IMR-90 (cell line): ENCODE measurements at places on chromosomes 11 and 22. TPM values are rescaled to one million over a fixed set of nuclear protein-coding genes. Genes with fewer than 3 reads are reported as not detected.

GRCh38 chr11:72840780-72841179 is 26.6 kb downstream of the ATG16L2 start:
- peak; percentile 95 for DNase-seq

GRCh38 chr11:1691026-1691877 is 5.7 kb upstream of the KRTAP5-6 start:
- no peak for DNase-seq

Gene RTN4RL2
- total RNA-seq = not detected in 2 replicates

Gene SLC2A11
- 2.8 and 3.2 TPM in 2 replicates for total RNA-seq

DNA sequence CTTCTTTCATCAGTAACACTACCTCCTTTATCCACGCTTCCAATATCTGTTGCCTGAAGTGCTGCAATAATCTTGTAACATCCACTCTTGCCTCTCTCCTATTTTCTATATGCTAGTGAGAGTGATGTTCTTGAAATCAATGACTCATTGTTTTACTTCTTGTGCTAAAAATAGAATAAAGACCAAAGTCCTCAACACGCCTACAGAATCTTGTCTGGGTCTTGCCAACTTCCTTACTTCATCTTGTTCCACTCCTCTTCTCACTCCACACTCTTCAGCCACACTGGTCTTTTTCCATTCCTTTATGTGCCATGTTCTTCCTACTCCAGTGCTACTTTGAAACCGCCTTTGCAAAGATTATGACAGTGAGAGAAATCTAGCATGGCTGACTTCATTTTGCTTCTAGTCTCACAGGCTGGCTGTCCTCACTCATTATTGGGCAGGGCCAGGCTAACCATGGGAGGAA is 136.4 kb downstream of the CCDC81 start:
- peak; percentile 79 for DNase-seq

GRCh38 chr22:25996669-25997068 is 172.6 kb upstream of the SEZ6L start:
- no peak for DNase-seq

DNA sequence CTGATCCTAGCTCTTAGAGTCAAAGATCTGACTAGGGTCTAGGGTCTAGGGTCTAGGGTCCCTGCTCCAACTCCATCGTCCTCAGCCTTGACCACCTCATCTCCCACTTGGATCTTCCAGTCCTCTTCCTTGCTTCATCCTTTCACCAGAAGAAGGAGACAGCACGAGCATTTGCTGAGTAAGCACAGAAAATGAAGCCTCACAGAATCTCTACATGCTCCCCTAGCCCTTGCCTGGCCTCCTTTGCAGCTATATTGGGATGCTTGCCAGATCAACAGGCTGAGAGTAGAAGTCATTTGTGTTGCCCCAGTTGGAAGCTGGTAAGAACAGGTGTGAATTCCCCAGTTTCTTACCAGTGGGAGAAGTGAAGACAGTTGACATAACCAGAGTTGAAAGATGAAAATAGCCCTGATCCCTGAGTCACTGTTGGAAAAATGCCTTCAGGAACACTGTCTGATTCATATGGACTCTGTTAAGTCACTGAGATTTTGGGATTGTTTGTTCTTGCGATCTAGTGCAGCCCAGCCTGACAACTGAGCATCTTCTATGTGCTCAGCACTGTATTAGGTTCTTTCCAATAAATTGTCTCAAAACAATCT is 552.5 kb downstream of the INSC start:
- DNase-seq = peak; percentile 70

Gene VSIG10L2
- under 0.01 TPM in 1 of 2 replicates, not detected in the other for total RNA-seq

Gene OTOG
- not detected in 2 replicates for total RNA-seq

Gene PHF5A
- total RNA-seq = 50.9 and 76.1 TPM in 2 replicates

Gene ZDHHC13
- 15.1 and 20.0 TPM in 2 replicates for total RNA-seq

DNA sequence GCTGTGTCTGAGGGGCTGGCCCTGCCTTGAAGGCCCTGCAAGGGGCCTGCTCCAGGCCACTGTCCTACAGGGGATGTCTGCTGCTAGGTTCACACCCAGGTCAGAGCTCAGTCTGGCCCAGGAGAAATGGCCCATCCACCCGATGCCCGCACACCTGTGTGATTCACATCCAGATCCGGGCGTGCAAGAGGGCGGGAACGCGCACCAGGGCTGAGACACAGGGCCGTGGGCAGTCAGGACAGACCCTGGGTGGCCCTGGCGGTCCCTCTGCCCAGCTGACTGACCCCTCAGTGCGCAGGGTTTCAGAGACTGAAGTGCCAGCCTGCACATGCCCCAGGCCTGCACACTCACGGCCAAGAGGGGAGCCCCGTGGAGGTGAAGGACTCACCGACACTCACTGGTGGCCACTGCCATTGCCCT is 7.4 kb downstream of the TOLLIP start:
- no peak for DNase-seq

GRCh38 chr11:9138133-9138453 is 46.7 kb upstream of the SCUBE2 start:
- DNase-seq = no peak

Gene NXPE4
- not detected in 2 replicates for total RNA-seq

DNA sequence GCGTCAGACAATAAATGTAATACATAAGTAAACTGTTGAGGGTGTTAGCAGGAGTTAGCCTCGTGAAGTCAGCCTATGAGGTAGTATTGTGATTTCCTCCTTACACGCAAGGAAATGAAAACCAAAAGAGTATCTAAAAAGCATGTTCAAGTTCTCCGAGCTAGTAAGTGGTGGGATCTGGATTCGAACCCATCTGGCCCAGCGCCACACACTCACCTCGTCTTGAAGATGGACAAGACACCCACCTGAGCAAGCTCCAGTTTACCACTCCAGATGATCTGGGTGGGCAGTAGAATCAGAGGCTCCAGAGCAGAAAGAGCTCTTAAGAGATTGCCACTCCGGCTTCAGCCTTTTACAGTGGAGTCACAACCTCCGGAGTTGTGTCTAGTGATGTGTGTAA is 140.3 kb downstream of the PKNOX2 start:
- DNase-seq = no peak

- DNase-seq = no peak
Observed at GRCh38 chr11:32162906-32163305, 72.0 kb downstream of the RCN1 start.

GRCh38 chr11:84130646-84131427 is 844.7 kb upstream of the CCDC90B start:
- no peak for DNase-seq

DNA sequence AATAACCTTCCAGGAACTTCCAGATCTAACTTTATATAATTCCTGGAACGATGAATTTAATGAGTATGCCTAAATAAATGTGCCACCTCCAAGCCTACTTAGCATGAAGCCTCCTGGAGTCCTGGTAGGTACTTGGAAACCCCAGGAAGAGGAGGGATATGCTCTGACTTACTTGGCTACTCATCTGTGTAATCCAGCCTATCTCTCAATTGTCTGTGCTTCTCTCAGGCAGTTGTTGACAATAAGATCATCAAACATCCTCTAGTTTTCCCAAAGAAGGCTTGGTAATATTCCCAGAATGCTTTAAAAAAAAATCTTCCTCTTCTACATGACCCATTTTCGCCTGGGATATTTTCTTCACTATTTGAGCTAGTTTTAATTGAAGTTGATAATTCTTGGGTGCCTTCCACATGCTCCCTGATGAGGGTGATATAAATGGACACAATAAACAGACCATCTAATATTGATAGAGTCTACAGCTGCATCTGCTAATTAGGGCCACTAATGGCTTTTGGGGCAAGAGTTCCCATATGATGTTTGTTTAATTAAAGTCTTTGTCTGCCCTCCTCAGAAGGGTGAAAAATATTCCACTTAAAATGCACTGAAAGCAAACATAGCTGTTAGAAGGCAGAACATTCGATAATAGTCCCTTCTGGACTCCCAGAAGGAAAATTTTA is 75.5 kb upstream of the RAB38 start:
- DNase-seq = no peak

Gene CD6
- total RNA-seq = not detected in 2 replicates

- DNase-seq = peak; percentile 44
Observed at GRCh38 chr22:47151490-47151889, 389.0 kb downstream of the TBC1D22A start.

GRCh38 chr11:73310076-73310475 is 2.0 kb downstream of the ARHGEF17 start:
- DNase-seq = no peak

- DNase-seq = no peak
Observed at GRCh38 chr11:72333661-72334060, 89.7 kb upstream of the PHOX2A start.

GRCh38 chr11:47599902-47600301 is 5.7 kb upstream of the C1QTNF4 start:
- no peak for DNase-seq

GRCh38 chr11:15927864-15928217 is 428.5 kb downstream of the SOX6 start:
- DNase-seq = no peak

DNA sequence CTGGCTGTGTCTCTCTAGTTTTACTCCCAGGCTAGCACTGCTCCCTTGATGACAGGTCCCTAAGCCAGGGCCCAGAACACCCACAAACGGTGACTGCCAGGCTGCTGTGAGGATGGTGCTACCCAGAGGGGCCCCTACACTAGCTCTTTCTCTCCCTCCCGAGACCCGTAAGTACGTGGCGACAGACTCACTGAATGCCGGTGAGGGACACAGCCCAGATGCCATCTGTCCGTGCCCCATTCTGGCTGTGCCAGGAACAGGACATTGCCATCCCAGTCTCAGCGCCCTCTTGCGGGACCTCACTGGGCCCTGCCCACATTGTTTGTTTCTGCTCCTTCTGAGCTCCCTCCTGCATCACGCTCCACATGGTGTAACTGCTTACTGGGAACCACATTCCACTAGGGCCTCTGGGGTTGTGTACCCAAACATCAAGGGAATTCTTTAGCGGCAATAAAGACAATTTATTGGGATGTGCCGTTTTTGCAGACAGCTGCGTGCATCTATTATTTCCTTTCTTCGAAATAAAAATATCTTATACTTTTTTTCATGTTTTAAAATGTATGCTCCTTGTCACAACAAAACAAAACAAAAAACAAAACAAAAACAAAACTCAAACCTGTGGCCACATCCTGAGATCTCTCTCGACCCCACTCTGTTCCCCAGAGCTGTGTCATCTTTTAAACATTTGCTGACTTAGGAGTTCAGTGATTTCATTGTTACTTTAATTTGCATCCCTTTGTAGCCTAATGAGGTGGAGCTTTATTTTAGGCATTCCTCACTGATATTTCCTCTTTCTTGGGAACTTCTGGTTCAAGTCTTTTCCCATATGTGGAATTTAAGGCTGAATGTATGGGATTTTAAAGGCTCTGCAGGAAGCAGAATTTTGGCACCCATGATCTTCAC is 4.4 kb upstream of the TPCN2 start:
- peak; percentile 72 for DNase-seq

- DNase-seq = no peak
Observed at GRCh38 chr22:19961201-19961580, 19.6 kb upstream of the TXNRD2 start.

DNA sequence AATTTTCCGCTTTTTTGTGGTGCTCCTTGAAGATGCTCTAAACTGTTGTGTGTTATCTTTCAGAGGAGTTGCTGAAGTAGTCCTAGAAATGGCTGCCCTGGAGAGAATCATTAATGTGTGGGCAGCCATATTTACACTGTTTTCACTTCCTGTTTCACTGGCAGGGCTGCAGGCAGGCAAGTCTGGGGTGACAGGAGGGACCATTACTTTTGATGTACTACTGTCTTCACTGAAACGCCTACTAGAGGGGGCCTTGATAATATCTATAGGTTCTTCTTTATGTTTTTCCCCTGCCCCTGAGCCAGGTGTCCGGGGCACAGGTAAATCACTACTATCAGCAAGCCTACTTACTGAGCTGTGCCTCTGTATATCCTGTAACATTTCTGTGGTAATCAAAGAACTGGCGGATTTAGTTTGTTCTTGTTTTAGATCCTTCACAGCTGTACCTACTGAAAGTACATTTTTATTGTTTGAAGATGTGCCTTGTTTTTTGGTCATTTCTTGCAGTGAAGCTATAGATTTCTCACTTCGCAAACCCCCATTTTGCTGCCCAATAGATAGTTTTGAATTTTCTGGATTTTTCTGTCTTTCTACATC is 39.7 kb downstream of the ACAT1 start:
- DNase-seq = no peak

DNA sequence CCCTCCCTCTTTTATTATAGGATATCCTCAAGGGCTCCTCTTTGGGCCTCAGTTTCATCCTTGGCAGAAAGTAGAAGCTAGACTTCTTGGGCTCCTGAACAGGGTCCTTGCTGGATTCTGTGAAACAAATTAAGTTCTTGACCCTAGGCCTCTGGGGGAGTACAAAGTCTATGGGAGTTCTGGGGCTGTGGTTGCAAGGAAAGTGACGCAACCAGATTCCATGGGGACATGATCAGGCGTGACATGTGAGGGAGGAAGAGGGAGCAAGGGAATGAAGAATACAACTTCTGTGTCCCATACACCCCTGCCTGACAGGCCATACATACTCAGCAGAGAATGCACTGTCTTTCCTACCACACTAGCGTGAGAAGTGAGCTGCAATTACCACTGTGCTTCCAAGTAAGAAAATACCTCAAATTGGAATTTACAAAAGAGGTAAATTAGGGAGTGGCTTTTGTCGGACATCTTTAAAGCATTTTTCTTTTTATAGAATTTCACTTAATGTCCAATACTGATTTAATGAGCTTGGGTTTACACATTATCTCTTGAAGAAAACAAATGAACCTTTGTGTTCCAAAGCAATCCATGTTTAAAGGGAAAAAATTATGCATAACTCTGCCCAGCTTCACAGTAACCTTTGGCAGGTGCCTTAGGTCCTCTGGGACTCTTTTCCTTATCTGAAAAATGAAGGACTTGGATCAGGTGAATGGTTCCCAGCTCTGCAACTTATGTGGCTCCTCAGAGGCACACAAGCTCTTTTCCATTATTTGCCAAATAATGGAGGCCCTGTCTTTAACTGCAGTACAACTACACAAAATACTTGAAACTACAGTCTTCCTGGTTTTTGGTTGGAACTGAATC is 38.9 kb downstream of the LIMK2 start:
- no peak for DNase-seq

Gene GAS2
- 0.90 and 1.9 TPM in 2 replicates for total RNA-seq

GRCh38 chr11:94049351-94049750 is 28.2 kb downstream of the HEPHL1 start:
- DNase-seq = no peak

GRCh38 chr11:117855912-117856651 is 20.4 kb downstream of the FXYD6 start:
- DNase-seq = no peak

Gene GAB4
- not detected in 2 replicates for total RNA-seq

DNA sequence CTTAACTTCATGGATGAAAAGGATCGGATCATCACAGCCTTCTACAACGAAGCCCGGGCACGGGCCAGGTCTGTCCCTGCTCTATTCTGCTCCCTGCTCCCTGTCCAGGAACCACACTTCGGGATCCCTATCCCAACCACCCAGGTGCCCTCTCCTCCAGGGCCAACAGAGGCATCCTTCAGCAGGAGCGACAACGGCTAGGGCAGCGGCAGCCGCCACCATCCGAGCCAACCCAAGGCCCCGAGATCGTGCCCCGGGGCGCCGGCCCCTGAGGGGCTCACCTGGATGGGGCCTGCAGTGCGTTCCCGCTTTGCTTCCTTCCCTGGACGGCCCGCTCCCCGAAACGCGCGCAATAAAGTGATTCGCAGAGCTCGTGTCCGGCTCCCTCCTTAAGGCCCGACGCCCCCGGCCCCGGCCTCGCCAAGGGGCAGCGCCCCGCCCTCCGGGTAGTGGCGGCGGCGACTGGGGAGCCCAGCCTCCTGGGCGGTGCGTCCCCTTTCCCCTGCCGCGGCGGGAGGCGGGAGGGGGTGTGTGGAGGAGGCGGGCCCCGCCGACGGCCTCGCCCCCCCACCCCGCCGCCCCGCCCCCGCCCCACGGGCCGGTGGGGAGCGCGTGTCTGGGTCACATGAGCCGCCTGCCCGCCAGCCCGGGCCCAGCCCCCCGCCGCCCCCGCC is at the start of gene VEGFB:
VEGFB (plus strand) TSS at position 672 of the 674 bp plus-strand sequence. CDS start 250 bp downstream, outside the sequence.
- DNase-seq = peak; percentile 26

GRCh38 chr11:67532889-67533288 is 9.6 kb upstream of the CABP2 start:
- no peak for DNase-seq
